ENCODE measurements at places on chromosomes 5 and 9.

- no peak for DNase-seq
Measured at GRCh38 chr9:94800424-94801117, 74.1 kb downstream of the AOPEP start.

- no peak for DNase-seq
Measured at GRCh38 chr9:91864380-91864779, 85.6 kb downstream of the ROR2 start.

DNA sequence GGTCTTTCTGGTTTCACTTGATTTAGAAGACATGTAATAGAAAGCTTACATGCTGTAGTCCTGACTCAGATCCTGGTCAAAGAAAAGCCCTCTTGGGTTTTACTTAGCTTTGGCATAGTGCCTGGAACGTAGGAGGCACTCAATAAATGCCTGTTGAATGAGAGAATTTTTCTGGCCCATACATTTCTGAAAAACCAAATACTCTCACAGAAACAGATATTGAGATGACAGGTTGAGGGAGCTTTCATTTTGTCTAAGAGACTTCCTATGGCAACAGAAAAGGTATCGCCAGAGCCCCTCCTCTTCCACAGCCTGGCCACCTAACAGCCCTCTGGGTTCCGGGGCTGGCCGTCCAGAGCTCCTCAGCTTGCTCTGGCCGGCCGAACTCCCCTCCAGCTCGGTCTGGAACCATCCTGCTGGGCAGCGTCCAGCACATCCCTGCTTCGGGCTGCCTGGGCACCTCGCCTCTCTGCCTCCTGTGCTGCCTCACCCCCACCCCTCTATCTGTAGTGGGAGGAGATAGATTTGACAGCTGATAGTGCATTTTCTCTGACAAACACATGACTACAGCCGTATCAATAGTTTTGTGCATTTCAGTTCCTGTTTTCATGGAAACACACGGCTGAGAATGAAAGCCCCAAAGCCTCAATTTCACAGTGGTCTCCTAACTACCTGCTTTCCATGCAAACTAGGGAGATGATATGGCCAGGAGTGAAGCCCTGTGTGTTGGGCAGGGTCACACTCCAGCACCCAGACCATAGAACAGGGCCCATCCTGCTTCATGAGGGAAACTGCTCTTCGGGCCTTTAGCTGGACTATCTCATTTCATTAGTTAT, 1.1 kb downstream of the IL4 start:
- no peak for DNase-seq

DNA sequence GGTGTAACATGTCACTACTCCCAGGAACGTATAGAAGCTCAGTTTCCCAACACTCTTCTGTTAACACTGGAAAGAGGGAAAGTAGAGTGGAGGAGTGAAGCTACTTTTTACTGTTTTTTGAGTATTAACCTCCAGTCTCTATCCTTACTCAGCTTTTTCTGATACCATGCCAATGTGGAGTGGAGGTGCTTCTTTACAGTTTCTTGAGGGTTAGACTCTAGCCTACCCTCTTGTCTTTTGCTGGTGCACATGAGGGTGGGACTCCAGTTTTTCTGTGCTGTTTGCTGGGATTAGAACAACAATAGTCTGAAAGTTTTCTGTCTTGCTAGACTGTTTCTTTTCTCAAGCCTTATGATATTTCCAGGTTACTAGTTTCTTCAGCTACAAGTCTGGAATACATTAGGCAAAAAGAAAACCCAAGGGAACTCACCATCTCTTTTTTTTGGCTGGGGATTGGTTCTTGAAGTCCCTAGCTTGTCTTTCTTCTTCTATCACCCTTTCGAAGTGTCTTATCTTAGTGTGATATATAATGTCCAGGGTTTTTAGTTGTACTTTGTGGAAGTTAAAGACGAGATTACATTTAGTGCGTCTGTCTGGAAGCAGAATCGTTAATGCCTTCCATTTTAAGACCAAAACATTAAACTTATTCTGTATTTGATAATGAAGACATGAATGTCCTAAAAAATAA, 35.9 kb downstream of the PRR16 start:
- DNase-seq = no peak

- no peak for DNase-seq
Measured at GRCh38 chr5:81425569-81425968, 31.6 kb upstream of the ACOT12 start.

DNA sequence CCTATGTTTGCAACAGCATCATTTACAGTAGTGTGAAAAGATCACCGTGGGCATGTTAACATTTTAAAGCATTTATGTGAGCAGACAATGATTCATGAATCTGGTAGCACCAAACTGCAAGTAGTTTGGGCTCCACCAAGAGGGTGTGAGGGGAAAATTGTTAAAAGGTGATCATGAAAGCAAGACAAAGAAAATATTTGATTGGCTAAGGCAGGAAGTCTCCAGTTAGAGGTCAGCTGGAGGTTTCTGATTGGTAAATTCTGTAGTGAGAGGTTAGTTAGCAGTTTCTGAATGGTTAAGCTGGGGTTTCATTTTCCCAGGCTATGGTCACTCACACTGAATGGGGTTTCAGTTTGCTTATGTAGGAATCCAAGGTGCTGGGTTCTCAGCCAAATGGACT, 13.5 kb upstream of the DRD1 start:
- no peak for DNase-seq

DNA sequence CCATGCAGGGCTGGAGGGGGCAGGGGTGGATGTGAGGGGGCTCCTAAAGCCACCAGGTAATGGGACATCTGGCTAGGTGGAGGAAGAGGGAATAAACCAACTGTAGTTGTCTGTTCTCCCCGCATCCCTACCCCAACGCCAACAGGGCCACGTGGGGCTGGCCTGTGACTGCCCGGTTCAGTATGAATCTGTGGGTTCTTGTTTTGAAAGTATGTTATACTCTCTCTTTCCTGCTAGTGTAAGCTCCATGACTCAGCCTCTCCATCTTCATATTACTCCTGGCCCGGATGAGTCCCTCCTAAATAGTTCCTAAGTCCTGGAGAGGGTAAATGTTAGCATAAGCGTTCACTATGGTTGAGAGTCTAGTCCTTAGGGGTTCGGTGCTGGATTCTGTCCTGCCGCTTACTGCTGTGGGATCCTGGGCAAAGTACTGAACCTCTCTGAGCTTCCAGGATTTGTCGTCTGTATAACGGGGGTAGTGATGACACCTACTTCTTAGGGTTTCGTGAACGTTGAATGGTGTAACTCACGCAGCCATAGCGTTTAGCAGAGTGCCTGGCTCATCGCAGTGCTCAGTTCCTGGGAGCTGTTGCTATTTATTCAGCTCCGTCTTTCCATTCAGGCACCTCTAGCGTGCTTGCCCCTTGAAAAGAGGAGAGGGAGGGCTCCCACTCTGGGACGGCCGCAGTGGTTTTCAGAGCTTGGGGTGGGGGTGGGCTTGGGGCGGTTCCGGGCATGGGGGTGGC, 28.8 kb downstream of the LHX2 start:
- DNase-seq = no peak

GRCh38 chr9:16869131-16869881, 1.2 kb downstream of the BNC2 start:
- no peak for DNase-seq
